Prostate gland (tissue), 2 donors: ENCODE measurements at places on chromosomes 13 and 19. TPM values are rescaled to one million over a fixed set of nuclear protein-coding genes. Genes with fewer than 3 reads are reported as not detected.

DNA sequence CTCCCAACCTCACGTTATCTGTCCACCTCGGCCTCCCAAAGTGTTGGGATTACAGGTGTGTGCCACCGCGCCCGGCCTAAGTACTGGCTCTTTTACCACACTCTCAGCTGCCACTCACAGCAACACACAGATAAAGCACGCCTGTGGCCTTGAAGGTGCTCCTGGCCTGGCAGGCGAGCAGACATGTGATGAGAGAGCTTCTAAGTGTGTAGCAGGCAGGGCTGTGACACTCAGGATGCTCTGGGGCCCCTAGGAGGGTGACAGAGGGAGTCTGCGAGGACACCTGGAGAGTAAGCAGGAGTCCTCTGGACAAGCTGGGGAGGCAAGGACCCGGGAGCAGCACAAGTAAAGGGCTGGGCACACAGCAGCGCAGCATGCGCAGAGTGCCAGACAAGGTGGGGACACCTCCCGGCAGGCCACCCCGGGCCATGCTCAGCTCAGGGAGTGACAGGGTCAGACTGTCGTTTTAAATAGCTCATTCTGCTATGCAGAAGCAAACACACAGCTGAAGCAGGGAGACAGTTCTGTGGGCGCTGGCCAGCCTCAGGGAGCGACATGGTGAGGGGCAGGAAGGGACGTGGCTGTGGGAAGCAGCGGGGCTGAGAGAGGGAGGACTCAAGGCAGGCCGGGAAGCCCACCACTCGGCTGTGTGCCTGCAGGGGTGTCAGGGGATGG lies 26.5 kb downstream of the MED26 start:
- DNase-seq = no peak

The RNF17 gene
- not detected for total RNA-seq

The OR2Z1 gene
- total RNA-seq = not detected

DNA sequence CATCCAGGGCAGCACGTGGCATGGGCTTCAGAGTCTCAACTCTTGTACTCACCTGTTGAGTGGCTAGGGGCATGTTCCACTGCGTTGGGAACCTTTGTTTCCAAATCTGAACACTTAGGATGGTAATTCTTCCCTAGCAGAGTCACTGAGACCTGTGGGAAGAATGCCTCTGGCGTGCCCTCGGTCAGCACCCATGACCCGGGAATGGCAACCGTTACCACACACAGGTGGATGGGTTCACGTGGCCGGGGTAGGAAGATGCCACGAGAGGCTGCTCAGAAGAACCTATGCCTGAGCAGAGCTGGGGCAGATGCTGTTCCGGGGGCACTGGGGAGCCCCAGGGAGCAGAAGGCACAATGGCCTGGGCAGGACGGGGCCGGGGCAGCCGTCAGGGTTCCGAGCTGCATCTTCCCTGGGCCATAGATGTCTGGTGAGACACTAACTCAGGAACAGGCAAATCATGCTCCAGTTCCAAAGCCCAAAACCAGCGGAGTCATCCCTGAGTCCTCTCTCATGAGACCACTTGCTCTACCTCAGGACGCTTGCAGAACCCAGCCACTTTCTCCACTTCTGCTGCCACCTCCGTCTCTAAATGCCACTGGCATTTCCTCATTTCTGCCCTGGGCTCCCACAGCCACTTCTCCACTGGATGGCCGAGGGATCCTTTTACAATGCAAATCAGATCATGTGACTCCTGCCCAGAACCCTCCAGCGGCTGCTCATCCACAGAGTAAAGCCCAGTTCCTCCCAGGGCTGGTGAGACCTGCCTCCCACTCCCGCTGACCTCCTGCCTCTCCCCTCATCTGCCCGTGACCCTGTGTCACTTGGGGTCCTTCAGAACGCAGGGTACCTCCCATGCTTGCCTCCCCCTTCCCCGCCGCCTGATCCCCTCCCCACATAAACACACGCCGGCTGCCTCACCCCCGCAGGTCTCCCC lies 36.7 kb downstream of the FAM124A start:
- no peak for DNase-seq

DNA sequence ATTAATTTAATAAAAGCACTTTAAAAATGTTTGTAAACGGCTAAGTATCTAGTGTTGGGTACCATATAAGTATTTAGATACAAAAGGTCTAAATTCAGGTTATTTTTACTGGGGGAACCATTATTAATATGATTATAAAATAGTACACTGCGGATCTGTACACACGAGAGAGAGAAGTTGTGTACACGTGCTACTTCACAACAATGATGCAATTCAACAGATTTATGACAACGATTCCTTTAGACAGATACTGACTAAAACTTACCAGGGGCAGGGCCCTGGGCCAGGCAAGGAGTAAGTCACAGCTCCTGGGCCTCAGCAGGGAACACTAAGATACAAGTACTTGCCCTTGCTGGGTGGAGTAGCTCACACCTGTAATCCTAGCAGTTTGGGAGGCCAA lies 29.1 kb upstream of the TPTE2 start:
- DNase-seq = no peak

The ONECUT3 gene
- not detected for total RNA-seq
